Naive thymus-derived CD4-positive, alpha-beta T cell (primary cell): ENCODE measurements at places on chromosomes 16 and 17.

DNA sequence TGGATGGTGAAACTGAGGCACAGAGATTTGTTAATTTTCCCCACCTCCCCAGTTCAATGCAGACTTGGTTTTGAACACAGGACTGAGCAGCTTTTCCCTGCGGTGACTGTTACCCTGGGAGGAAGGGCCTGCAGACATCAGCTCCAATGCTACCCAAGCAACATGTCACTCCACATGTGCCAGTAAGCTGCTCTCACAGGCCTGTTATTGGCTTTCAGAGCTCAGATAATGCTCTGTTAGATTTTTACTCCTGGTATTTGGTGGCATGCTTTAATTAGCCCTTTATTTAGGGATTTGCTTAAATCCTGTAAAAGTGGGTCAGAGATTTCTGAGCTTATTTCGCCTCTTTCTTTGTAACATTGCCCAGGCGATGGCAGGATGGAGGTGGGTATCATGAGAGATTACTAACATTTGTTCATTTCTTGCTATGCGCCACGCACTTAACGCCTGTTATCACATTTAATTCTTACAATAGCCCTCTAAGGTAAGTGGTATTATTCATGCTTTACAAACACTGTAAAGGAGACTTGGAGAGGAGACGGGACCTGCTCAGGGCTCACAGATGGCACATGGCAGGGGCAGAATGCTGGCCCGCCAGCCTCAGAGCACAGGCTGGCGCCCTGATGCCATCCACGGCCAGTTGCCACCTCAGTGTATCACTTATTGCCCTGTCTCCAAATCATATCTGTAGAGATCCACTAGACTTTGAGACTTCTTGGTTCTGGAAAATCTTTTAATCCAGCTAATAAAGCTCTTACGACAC lies 84.0 kb upstream of the CACNG5 start:
- no peak for DNase-seq

DNA sequence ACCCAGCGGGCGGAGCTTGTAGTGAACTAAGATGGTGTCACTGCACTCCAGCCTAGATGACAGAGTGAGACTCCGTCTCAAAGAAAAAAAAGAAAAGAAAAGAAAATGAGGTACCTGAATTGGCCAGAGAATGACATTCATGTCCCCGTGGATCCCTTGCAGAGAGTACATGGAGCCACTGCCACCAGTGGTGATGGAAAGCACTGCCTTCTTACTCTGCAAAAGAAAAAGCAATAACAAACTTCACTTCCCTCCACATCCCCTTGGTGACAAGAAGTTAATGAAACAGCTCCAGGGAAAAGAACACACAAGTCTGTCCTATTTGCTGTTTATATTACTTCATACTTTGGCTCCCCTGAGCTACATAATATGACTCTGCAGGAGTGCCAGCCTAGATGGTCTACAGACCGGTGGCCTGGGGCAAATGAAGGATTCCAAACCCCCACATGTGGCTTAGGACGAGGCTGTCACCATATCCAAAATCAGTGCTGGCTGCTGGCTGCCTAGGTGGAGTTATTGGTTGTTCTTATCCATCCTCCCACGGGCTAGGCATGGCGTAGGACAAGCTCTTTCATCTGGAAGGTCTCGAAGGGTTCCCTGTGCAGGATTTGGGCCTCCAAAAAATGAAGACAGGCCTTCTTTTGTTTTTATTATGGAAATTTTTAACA lies 13.3 kb downstream of the NQO1 start:
- no peak for DNase-seq

DNA sequence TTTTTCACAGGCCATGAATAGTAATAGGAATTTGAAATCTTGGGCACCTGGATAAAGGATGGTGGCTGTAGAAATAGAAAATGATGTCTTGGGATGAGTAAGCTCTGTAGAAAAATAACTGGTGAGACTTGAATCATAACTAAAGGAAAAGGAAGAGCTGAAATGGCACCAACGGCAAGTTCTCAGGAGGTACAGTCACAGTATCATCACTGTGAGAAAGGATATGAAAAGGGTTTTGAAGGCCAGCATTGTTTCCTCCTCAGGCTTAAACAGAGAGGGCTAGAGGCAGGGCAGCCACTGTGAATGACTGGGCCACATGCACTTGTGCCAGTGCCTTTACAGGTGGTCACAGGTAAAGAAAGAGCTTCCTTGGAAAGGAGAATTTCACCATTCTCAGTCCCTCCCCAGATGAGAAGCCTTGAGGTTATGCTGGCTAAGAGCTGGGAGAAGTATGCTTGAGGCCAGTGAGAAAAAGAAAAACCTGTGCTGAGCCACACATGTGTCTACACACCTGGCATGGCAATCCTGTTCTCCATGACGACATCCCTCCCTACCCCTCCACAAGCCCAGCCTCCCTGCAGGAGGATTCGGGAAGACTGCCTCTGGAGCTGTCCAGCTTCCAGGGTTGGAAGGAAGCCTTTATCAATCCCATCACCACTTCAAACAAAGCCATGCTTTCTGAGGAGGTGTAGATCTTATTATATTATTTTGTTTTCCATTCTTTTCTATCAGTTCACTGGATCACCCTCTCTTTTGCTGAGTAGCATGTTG lies 3.8 kb upstream of the ANKFN1 start:
- no peak for DNase-seq

DNA sequence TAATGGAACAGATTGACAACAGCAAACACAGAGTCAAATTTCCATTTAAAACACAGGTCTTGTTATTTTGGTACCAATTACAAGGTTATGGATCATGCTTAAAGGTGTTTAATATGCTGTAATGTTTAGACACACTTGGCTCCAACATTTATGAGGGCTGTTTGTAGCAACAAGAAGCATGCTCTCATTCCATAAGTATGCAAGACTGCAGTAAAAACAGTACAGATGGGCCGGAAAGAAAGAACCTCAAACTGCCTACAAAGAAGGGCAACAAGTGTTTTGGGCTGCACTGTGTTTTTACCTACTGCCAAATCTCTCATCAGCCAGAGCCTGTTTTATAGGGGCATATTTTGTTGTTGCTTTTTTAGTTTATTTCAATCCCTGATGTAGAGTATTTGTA lies 100.5 kb upstream of the HS3ST3A1 start:
- DNase-seq = no peak

DNA sequence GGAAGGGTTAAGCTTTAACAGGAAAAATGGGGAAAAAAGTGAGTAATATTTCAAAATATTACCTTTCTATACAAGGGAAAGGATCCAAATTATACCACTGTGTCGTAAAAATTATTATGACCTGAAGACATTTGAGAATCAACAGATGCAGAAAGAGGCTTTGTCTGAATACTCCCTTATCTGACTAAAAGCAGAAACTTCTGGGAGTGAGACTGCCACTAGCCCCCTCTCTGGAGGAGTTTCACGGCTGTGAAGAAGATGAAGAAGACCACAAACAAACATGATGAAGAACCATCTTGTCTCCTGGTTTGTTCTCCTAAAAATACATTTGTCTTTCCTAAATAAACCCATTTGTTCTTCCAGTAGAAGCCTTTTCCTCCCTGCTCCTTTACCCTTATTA lies 29.4 kb downstream of the CNTROB start:
- no peak for DNase-seq

DNA sequence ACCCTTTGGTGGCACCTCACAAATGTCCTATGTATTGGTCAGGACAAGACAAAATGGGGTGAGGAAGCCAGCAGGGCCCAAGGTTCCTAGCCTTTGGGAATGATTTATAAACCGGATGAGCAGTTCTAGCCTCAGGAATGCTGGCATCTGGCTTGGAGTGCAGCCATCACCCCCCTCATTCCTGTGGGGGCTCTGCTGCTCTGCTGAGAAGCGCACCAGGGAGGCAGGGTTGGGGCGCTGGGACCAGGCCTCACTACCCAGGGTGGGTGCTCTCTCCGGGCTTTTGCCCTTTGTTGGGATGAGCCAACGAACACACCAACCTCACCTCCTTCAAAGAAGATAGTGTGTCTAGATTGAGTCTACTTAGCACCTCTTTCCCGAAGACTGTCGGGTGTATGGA lies 39.2 kb downstream of the TMEM11 start:
- no peak for DNase-seq

- no peak for DNase-seq
Measured at GRCh38 chr16:89489898-89490438, 393 bp downstream of the ANKRD11 start.

DNA sequence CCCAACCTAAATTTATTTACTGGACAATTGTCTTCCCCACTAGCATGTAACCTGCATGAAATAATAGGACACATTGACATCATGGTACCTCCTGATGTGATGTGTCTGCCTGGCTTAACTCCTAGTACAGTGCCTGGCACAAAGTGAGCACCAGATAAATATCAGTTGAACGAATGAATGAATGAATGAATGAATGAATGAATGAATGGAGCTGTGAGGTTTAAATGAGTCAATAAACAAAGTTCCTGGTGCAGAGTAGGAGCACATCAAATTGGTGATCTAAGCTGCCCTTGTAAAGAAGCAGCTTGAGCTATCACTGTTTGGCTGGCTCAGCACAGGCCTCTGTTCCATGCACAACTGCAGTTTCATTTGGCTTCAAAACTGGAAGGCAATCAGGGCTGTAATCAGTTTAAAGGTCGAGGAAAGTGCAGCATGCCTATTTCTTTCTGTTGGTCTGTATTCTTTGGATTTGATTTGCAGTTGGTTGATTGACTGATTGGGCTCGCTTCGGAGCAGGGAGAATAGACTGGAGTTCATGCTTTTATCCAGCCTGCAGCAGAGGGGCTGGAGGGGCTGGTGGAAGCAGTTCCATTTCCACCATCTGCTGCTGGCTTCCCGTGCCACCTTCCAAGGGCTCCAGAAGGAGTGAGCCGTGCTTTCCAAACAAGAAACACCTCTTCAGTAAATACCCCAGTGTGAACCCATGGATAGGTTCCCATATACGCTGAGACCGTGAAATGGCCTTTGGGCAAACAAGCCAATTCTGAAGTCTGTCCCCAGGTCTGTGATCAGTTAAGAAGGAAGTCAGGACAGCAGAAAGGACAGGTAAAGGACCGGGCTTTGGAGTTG lies 54.6 kb downstream of the GPRC5B start:
- DNase-seq = no peak

GRCh38 chr17:82703935-82704865 lies 5.7 kb upstream of the RAB40B start:
- no peak for DNase-seq

- peak; percentile 49 for DNase-seq
Measured at GRCh38 chr16:30651124-30652004, 604 bp downstream of the PRR14 start.

DNA sequence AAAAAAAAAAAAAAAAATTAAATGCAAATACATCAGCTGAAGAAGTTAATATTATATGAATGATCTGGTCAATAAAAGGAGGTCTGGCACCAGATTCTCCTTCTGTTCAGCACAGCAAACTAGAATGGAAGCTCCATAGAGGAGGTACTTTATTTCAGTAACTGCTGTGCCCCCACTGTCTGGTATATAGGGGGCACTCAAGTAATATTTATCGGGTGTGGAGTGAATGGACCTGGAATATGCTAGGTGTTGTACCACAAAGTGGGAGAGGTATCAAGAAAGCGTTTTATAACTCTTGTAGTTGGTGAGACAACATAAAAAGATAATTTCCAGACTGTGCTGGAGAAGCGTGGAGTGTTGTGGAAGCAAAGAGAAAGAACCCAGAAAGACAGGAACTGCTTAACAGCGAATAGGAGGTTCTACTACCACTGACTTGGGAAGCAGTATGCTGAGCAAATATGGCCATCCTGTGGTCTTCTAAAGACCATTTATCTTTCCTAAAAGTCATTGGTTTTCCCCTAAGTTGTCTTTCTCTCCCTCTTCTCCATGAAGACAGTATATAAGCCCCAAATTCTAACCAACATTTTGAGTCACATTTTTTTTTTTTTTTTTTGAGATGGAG lies 12.2 kb upstream of the PRKCA start:
- no peak for DNase-seq

DNA sequence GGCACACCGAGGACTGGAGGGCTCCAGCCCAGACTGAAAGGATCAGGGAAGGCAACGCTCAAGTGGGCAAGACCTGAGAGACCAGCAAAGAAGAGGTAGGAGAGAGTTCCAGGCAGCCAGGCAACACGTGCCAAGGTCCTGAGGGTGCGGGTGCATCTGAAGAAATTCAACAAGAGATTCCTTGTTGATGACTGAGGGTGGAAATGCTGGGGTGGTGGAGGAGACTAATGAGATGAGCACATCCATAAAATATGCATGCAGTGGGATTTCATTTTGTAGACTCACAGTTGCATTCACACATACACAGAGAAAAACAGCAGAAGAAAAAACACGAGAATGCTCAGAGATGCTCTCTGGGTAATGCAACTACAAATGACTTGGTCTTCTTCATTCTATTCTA lies 154.8 kb upstream of the FOXF1 start:
- no peak for DNase-seq

DNA sequence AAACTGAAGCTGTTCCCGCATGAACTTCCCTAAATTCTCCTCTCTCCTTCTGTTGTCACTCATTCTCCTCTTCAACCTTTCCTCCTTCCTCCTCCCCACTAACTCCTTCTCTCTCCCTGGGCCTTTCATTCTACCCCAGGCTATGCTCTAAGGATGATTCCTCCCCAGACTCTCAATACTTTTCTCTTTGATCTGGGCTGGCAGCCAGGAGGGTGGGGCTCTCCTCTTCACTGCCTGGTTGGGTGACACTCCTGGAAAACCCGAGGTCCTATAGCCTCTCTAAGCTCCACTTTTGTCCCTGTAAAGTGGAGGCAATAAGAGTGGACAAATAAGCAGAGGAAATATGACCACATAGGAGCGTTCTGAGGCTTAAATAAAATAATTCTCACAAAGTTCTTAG lies 46.2 kb downstream of the HSD17B2 start:
- no peak for DNase-seq

GRCh38 chr16:11076259-11077018 lies 132.1 kb downstream of the CLEC16A start:
- no peak for DNase-seq

GRCh38 chr17:10126616-10127501 lies 71.5 kb downstream of the GAS7 start:
- no peak for DNase-seq

- DNase-seq = no peak
Measured at GRCh38 chr16:56269811-56270684, 78.8 kb downstream of the GNAO1 start.

DNA sequence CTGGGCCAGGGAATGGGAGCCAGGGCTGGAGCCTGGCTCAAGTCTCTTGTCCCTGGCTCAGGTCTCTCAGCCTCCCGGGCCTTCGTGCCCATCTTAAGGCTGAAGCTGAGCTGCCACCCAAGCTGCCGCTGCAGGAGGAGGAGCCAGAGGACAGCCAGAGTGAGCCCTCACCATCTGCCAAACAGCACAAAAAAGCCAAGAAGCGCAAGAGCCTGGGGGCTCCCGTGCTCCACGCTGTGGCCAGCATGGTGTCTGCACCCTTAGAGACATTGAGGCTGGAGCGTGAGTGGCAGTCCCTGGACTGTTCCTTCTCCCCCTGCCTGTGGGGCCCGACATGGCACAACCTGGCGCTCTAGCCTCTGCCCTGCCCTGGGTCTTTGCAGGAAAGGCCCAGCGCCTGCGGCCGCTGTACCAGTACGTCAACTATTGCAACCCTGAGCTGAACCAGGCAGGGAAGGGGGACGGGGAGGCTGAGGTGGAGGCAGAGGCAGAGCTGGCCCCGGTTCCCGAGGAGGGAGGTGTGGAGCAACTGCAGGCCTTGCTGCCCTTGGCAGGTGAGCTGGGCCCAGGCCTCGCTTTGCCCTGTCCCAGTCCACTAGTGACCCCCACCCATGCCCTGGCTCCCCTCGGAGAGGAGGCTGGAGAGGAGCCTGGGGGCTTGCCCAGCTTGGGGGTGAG lies 1.3 kb downstream of the C16orf86 start:
- DNase-seq = peak; percentile 84

- no peak for DNase-seq
Measured at GRCh38 chr17:29733166-29733565, 110.5 kb upstream of the CORO6 start.

- no peak for DNase-seq
Measured at GRCh38 chr17:64480951-64481350, 15.9 kb downstream of the POLG2 start.

- DNase-seq = no peak
Measured at GRCh38 chr16:27341549-27341948, 27.8 kb downstream of the IL4R start.
